ENCODE measurements at places on chromosomes 16 and 17.

- DNase-seq: no peak
These were observed 42.1 kb upstream of the BHLHA9 start for GRCh38 chr17:1227917-1228780.

GRCh38 chr16:85652431-85653221 is 36.1 kb downstream of the GINS2 start:
- peak; percentile 49 for DNase-seq

GRCh38 chr16:65867276-65867960 is 499.1 kb upstream of the CDH5 start:
- no peak for DNase-seq

- DNase-seq: no peak
These were observed 5.9 kb downstream of the CCDC154 start for GRCh38 chr16:1438229-1439057.

DNA sequence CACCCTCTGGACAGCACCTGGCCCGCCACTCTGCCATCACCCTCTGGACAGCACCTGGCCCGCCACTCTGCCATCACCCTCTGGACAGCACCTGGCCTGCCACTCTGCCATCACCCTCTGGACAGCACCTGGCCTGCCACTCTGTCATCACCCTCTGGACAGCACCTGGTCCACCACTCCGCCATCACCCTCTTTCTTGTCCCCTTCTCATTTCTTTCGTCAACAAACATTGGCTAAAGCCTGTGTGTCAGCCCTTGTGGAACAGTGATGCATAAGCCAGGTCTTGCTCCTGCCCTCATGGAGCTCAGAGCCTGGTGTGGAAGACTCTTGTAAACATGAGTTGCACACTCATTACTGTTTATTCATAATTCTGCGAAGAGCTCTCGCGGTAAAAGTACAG is 31.2 kb downstream of the CDK5R1 start:
- DNase-seq: no peak

DNA sequence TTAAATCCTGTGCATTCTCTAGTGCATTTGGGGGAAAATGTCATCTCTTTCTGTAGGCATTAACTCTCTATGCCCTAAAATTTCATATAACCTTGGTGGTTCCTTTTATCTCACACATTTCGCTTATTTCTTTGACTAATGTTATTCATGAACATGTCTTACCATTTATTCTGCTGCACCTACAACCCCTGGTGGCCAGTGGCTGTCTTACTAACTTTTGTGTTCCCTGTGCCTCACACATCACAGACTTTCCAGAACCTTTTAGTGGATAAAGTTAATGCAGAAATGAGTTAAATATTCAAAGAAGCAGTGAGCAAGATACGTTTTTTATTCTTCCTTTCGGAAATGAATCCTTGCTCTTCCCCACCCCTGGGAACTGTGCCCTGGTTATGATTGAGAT is 111.9 kb downstream of the CDH13 start:
- DNase-seq: no peak

GRCh38 chr17:8788998-8789397 is 10.2 kb downstream of the MFSD6L start:
- DNase-seq: no peak

DNA sequence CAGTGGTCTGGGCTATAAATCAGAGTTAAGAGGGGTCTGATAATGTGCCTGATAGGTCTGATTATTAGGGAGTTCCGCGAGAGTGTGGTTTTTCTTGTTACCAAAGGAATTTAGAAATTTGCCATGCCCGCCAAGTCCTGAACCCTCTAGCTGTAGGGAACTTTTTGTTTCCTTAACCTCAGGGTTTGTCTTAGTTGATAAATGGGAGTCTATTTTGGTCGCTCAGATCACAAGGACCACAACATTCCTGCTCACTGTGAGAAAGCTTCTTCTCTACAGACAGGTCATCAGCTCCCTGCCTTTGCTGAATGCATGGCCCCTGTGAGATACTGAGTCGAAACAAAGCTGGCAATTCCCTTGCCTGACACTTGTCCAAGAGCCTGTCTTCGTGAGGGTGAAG is 497.8 kb downstream of the HS3ST4 start:
- DNase-seq: no peak

DNA sequence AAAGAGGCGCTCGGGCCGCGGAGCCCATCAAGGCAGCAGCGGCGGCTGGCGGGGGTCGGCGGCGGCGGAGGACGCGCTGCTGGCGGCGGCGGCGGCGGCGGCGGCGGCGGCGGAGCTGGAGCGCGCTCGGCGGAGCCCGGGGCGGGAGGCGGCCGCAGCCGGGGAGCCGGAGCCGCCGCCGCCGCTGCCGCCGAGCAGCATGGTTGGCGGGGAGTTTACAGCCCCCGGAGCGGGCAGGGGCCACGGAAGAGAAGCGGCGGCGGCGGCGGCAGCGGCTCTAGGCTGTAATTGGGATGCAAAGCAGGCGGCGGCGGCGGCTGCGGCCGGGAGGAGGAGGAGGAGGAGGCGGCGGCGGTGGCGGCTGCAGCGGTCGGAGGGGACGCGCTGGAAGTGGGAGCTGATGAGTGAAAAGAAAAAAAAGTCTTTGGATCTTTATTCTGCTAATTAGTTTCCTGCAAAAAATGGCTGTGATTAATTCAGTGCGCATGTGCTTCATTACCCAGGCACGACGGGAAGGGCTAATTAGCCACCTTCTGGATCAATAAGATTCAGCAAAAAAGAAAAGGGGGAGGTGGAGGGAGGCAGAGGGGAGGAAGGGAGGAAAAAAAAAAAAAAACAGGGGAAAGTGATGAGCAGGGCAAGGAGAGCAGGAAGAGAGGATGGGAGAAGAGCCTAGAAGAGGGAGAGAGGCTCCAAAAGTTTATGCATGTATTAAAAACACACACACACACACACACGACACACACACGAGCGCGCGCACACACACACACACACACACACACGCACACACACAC is 10.9 kb upstream of the ZFHX3 start:
- DNase-seq: no peak

- DNase-seq: no peak
These were observed 58.3 kb upstream of the CIBAR2 start for GRCh38 chr16:85170590-85171003.

- no peak for DNase-seq
These were observed 32.9 kb upstream of the SKAP1 start for GRCh38 chr17:48462946-48463345.

- peak; percentile 45 for DNase-seq
These were observed 2.0 kb upstream of the YPEL2 start for GRCh38 chr17:59329176-59330052.

DNA sequence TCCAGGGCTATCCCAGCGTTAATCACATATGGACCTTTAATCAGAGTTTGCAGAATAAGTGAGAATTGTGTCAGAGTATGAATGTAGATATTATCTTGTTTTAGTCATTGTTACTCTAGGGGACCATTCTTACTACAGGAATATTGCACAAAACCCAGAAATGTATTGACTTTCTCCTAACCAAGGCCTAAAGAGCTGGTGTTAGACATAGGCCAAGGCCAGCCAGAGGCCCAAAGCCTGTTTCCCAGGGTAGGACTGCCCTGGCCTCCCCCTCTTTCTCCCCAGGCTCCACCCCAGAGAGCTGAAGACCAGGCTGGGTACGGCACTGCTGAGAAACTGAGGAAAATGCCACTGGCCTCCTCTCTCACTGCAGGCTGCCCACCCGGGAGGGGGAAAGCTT is 41.9 kb upstream of the MEOX1 start:
- DNase-seq: no peak

DNA sequence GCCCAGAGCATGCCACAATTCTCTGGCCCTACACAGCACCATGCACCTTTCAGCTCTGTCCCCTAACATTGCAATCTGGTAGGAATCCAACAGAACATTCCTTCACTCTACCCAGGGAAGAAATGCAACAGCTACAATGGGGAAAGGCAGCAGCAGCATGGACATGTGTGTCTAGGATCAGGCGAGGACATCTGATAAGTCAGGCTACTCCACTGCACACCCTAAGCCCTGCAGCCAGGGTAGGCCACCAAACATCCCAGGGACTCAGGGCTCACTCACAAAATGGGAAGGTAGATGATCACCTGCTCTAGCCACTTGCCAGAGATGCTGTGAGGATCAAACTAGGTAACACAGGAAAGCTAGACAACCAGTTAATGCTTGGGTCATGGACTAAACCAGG is 5.1 kb downstream of the RANBP10 start:
- DNase-seq: peak; percentile 65

GRCh38 chr16:31216422-31217135 is at the start of gene PYDC1:
Gene PYDC1 (minus strand): TSS chr16:31217135. CDS start chr16:31217028, 107 bp downstream.
- no peak for DNase-seq

DNA sequence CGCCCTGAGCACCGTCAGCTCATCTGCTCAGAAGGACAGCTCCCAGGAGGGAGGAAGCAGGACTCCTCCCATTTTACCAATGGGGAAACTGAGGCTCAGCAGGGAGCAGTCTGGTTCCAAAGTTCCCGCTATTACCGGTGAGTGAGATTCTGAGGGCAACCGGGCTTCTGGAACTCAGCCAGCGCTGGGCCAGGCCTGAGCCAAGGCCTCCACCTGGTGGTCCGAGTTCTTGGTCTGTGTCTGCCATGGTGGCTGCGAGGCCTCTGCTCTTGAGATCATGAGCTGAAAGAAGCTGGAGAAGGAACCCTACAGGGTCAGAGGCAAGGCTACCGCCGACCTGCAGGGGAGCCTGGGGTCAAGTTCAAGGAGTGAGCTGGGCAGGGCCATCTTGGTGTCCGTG is 110.8 kb upstream of the GSE1 start:
- DNase-seq: no peak

DNA sequence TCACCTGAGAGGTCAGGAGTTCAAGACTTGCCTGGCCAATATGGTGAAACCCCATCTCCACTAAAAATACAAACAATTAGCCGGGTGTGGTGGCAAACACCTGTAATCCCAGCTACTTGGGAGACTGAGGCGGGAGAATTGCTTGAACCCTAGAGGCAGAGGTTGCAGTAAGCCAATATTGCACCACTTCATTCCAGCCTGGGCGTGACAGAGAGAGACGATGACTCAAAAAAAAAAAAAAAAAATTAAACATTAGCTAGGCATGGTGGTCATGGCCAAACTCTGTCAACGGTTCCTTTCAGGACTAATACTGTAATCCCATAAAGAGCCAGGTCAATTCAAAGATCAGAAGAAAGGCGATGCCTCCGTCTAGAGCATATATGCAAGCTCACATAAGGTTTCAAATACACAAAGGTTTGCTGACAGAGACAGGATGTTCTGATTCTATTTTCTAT is 2.4 kb downstream of the RNF157 start:
- no peak for DNase-seq

DNA sequence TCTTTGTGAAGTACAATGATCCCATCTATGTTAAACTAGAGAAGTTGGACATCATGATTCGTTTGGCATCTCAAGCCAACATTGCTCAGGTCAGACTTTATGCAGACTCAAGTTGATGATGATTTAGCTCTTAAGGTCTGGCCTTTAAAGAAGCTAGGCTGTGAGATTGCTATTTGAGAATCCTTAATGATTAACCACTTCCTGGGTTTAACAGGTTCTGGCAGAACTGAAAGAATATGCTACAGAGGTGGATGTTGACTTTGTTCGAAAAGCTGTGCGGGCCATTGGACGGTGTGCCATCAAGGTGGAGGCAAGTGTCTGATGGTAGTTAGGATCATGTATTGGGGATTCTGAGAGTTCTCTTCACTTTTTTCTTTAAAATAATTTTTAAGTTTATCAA is 40.3 kb downstream of the AP2B1 start:
- DNase-seq: no peak

DNA sequence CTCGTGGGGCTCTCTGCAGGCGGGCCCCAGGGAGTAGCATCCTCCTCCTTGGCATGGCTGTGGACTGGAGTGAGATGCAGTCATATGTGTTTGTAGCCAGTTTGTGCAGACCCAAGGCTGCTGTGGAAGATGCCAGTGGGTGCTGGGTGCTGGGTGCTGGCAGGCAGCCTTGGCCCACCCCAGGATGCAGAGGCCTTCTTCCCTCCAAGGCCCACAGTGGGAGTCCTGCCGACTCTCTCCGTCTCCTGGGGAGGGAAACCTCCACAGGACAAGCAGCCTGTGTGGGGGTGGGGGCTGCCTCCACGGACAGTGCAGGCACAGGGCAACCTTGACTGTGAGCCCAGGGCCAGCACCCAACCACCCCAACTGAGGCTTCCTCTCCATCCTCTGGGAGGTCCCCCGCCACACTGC is 13.8 kb upstream of the TMEM92 start:
- no peak for DNase-seq

DNA sequence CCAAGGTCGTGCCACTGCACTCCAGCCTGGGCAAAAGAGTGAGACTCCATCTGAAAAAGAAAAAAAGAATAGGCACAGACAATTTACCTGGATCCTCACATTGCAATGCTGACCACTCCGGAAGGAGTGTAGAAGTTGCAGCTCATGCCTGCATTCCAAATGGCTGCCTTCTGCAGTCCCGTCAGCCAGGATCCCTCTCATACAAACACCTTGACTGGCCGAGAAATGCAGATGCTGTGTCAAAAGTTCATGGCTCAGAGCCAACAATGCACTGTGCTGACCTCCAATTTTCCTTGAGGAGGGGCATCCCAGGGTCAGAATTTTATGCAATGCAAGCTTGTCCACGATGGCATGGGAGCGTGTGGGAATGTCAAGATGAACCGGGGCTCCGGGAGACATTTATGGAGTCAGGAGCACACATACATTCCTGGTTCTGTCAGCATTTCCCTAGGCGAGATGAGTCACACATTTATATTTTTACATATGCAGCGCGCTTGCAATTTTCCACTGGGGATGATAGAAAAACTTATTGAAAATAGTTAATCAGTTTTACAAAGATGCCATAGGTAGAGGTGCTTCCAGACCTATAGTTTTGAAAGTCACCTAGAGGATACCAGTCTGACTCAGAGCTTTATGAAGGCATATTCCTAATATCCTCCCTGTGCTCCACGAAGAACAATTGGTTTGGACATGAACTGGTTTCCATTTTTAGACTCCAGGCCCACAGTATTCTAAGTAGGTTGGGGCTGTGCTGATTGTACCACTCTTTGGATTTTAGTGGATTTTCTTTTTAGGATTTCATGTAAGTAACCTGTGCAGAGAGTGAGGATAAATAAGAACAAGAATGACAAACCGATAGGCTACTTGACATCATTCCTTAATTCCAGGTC is 614.6 kb downstream of the MAF start:
- no peak for DNase-seq

DNA sequence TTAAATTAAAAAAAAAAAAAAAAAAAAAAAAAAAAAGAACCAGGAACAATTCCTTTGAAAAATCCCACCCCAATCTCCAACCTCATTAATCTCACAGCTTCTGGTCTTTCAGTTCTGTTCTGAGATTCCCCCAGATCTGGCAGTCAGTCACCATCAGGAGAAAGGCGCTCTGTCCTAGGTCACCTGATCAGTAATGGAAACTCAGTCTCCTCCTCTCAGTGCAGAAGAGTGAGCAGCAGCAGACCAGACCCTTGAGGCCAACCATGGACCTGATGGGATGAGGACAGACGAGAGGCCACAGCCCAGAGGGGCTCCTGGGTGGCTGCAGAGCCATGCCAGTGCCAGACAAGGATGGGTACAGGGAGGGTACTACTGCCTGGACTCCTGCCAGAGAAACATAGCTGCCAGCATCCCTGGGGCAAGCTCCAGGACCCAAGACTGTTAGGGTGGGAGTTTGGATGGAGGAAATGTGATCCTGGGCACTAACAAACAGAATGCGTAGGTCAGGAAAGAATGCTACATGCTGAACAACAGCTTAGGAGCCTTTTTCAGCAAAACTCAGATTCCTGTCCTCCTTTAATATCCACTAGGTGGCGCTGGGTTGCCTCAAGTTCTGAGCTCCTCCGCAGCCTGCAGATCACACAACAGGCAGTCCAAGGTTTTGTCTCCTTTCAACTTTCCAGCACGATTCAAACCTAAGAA is 28.7 kb downstream of the MPG start:
- peak; percentile 96 for DNase-seq

GRCh38 chr16:56606071-56606475 is 2.3 kb upstream of the MT2A start:
- peak; percentile 52 for DNase-seq

Measured in hematopoietic multipotent progenitor cell treated with erythropoietin and hydrocortisone succinate and interleukin-3 and kit ligand, for 17 days (in vitro differentiated cells).